Posterior vena cava (tissue), 2 donors: ENCODE measurements at places on chromosomes 3 and 15. TPM values are rescaled to one million over a fixed set of nuclear protein-coding genes. Genes with fewer than 3 reads are reported as not detected.

C3orf22 gene
- not detected for total RNA-seq

DNA sequence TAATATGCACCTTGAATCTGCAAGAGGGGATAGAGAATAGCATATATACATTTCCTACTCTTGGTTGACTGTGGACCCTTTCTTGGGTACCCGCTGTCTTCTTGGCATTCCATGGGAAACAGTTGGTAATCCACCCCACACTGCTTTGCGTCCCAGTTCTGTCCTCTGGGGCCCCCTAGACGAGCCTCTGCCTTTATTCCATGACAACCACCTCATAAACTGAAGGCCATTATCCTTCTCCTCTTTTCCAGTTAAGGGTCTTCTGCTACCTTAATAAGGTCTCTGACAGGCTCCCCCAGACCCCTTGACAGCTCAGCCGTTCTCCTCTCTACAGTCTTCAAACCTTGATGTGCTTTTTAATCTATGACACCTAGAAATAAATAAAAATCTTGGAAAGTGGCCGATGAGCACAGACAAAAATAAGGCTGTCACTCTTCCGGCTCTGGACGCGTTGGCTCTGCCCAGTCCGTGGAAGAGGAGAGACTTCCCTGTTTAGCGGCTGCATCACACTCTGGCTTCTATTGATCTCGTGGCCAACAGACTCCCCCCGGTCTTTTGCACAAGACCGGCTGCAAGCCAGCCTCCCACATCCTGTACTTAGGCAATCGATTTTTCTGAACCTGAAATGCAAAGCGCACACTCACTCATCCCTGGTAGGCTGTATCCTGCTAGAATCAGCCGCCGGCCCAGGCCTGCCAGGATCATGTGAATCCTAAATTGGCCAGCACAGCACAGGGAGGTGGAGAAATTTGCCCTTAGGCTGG, 251.0 kb upstream of the TLE3 start:
- DNase-seq, result peak; percentile 82

GRCh38 chr3:179037351-179037750, 34.3 kb downstream of the ZMAT3 start:
- peak; percentile 83 for DNase-seq

CLRN1 gene
- total RNA-seq, result not detected

RASSF1 gene
- 40.3 TPM for total RNA-seq

DNA sequence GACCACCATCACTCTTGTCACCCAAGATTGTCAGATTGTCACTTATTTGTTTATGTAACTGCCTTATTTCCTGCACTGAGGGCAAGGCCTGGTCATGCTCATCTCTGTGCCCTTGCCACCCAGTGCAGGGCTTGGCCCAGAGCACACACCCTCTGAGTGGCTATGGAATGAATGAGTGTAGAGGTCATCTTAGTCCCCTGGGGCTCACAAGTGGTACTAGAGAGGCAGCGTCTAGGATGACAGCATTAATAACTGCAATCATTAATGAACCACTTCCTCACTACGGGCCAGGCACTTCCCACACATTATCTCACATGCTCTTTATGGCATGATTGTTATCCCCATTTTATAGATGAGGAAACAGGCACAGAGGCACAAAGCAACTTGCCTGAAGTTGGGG, 117.0 kb downstream of the SMAD6 start:
- DNase-seq, result no peak

DNA sequence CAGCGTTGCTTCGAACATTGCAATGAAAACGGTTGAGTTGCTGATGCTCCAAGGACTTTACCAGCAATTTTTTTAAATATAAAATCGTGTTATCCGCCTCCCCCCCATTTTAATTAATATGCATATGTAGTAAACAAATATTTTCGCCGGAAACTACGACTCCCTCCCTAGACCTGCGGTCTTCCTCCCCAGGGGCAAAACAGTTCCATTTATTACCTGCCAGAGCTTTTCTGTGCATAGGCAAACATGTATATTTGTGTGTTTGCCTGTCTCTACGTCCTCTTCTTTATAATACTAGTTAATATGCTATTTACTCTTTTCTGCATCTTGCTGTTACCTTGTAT, 593 bp upstream of the RSL24D1 start:
- no peak for DNase-seq

- DNase-seq, result no peak
Measured at GRCh38 chr3:144189044-144189443, 217.4 kb downstream of the DIPK2A start.

DNA sequence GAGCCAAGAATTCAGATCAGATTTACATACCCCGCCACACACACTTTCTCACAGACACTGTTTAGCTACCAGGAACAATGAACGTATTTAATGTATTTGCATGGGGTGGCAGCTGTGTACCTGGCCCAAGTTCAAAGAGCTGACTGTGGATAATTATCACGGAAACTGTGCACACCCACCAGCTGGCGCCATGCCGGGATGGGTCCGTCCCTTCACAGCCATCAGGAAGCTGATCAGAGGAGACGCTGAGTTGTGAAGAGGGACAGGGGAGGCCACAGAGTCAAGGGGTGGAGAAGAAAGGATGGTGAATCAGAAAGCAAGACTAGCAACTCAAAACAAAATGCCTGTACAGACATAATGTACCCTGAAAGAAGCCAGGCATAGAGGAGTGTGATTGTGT, 13.1 kb upstream of the PLA2G4D start:
- DNase-seq, result no peak

- DNase-seq, result no peak
Measured at GRCh38 chr15:55770806-55771205, 27.9 kb upstream of the PRTG start.

GRCh38 chr3:184696697-184697096, 15.2 kb downstream of the MAGEF1 start:
- peak; percentile 77 for DNase-seq

- DNase-seq, result no peak
Measured at GRCh38 chr3:39378088-39378487, 5.1 kb upstream of the SLC25A38 start.

- no peak for DNase-seq
Measured at GRCh38 chr3:30611613-30612436, 5.4 kb downstream of the TGFBR2 start.

GRCh38 chr15:82551646-82552247, 11.5 kb upstream of the RPS17 start:
- no peak for DNase-seq

DNA sequence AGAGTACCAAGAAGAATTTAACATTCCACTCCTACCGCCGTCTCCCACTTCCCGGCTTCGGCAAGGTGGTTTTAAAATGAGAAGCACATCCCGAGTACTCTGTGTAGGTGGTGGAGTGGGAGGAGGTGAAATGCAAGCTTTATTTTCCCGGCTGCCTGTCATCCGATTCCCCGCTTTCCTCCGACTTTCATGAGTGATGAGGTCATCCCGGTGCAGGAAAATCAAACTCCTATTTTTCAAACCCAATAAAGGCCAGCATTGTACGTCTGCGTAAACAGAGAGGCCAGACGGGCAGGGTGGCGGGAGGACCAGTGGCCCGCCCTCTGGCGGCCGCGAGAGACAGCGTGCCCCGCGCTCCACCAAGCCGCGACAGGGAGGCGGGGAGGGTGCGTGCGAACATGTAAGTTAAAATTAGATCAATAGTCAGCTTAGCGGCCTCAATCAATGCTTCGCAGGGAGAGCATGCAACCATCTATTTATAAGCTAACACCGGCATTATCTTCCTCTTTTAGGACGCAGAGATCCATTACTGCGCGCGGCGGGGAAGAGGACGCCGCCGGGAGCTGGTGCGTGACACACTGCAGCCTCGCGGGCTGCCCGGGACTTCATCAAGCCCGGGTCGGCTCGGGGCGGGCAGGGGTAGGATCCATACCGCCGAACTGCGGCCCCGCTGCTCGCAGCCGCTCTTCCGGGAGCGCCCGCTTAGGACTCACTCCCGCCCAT, 163.3 kb downstream of the CD47 start:
- DNase-seq, result peak; percentile 89

- DNase-seq, result no peak
Measured at GRCh38 chr3:167032267-167032876, 347.7 kb downstream of the ZBBX start.

DNA sequence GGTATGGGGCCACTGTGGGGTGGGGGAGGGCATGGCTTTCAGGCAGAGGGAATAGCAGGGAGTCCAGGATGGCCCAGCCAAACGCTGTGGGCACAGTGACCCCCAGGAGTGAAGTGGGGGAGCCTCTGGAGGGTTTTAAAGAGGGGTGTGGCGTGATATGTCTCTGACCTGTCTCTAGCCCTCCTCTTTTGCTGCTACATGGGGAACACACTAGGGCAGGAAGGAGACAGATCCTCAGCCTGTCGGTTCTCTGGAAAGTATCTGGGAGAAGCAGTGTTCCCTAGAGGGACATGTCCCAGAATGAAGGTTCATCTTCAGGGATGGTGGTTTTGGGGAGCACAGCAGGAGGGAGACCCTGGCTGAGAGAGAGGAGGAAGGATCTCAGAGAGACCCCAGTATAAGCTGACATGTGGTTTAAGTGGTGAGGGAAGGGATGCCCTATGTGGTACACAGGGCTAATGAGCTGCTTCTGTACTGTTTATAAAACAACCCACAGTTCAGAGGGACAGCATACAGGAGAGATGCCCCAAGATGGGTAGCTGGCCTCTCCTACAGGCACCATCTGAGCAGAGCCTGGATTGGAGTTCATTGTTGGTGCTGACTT, 37.7 kb downstream of the TRIM71 start:
- DNase-seq, result no peak

- peak; percentile 65 for DNase-seq
Measured at GRCh38 chr3:48436477-48436787, 3.5 kb downstream of the CCDC51 start.

GRCh38 chr3:49673121-49673714, 933 bp upstream of the APEH start:
- DNase-seq, result no peak

DNA sequence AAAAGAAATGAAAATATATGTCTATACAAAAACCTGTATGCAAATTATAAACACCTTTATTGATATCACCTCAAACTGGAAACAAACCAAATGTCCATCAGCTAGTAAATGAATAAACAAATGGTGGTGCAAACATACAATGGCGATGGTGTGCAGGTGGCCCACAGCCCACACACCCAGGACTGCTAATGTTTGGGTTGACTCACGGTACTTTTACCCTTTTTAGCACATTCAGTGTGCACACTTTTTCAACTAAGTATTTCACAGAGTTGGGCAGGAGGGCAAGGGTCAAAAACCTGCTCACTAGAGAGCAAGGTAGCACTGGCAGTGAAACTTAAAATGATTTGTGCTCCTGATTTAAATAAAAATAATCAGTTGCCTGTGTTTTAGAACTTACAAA, 123.1 kb upstream of the BHLHE40 start:
- DNase-seq, result no peak

- no peak for DNase-seq
Measured at GRCh38 chr3:86282106-86282787, 708.7 kb downstream of the VGLL3 start.
